ENCODE measurements at places on chromosomes 7 and 10.

DNA sequence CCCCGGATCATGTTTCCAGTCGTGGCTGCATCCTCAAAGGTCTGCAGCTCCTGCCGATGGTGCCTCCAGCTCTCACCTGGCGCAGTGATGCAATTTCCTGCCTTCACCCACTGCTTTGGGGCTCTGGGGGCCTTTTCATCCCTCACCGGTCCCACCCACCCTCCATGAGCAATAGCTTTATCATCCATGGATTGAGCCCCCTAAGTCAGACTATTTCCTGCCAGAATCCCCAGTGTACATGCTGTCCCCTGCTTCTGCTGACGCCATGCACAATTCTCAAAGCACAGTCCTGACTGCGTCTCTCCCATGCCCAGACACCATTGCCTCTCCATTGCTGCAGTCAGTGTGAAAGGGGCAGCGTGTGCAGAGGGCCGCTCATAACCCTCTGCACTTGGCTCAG lies 49.7 kb downstream of the FAM241B start:
- DNase-seq: no peak

GRCh38 chr10:43866712-43867111 lies 218.0 kb upstream of the ZNF32 start:
- DNase-seq: no peak

DNA sequence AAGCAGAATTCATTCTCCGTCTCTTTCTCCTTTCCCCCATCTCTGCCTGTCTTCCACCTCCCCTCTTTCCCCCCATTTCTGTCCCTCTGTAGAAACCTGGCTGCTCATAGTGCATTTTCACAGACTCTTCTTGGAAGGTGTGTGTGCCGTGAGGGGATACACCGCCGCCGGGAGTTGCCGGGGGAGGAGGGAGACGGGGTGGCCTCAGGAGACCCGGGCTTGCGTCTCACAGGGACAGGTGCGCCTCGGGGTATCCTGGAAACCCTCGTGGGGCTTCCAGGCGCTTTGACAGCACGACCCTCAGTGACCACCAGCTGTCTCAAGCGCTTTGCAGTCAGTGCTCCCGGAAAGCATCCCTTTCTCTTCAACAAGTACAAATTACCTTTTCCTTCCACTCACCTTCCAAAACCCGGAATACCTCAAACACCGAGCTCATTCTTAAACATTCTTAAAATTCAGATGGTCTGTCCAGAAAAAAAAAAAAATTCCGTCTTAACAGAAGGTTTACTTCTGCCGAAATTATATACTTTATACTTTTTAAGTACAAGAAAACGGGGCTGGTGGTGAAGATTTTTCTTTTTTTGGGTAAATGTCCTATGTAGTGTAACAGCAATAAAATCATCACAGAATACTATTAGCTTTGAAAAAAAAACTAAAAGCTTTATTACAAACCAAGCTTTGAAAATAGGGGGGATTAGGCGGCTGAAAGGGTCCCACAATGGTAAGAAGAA lies 8.2 kb downstream of the EMX2 start:
- no peak for DNase-seq

- DNase-seq: no peak
Measured at GRCh38 chr10:107616463-107617410, 452.2 kb upstream of the SORCS1 start.

GRCh38 chr7:17878627-17879026 lies 61.7 kb downstream of the SNX13 start:
- DNase-seq: no peak

- DNase-seq: no peak
Measured at GRCh38 chr7:78594156-78594555, 795.6 kb downstream of the PHTF2 start.

DNA sequence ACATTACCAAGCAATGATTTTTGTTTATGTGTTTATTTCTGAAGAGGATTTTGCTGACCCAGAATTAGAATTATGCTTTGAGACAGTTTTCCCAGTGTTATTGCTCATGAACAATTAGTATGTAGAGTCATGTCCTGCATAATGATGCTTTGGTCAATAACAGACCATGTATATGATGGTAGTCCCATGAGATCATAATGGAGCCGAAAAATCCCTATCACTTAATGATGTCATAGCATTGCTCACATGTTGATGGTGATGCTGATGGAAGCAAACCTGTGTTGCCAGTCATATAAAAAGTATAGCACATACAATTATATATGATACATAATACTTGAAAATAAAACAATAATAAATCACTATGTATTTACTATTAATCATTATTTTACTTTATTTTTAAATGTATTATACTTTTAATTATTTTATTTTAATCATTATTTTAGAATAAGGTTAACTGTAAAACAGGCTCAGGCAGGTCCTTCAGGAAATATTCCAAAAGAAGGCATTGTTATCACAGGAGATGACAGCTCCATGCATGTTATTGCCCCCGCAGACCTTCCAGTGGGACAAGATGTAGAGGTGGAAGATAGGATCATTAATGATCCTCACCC lies 33.5 kb downstream of the AHR start:
- no peak for DNase-seq

DNA sequence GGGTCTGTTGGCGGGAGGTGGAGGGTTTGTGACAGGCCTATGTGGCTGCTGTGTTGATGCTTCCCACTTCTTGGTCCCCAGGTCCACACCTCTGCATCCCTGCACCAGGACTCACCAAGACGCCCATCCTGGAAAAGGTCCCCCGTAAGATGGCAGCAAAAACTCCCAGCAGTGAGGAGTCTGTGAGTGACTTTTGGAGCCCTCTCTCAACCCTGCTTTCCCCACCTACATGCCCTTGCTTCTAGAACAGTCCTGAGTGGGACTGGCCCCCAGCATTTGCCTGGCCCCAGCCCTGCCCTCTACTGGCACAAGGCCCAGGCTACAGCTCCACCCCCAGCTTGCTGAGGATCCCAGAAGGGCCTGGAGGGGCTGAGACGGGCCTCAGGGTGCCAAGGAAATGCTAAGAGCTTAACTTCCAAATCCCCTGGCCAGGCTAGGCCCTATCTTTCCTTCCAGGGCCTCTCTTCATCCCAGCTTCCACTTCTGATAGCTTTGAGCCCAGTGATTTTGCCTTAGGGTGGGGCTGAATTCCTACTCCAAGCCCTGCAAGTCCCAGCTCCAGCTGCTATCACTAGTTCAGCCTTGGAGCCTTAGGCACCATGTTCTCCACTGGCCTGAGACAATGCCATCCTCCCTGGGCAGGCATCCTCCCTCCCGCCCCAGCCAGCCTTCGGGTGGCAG lies 2.7 kb downstream of the CHAT start:
- DNase-seq: no peak

DNA sequence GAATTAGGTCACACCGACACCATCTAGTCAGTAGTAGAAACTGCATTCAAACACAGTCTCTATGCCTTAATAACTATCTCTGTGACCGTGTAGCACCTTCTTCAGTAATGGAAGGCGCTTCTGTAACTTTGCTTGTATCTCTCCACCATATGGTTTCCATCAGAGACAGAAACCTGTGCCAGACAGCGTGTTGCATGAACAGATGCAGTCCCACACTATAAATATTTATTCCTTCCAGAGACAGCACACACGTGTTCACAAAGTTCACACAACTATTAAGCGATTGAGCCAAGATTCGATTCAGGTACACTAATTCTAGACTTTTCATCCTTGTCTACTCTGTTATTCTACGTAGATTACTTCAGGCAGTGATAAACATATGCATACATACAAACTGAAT lies 873.9 kb upstream of the MBL2 start:
- DNase-seq: no peak

DNA sequence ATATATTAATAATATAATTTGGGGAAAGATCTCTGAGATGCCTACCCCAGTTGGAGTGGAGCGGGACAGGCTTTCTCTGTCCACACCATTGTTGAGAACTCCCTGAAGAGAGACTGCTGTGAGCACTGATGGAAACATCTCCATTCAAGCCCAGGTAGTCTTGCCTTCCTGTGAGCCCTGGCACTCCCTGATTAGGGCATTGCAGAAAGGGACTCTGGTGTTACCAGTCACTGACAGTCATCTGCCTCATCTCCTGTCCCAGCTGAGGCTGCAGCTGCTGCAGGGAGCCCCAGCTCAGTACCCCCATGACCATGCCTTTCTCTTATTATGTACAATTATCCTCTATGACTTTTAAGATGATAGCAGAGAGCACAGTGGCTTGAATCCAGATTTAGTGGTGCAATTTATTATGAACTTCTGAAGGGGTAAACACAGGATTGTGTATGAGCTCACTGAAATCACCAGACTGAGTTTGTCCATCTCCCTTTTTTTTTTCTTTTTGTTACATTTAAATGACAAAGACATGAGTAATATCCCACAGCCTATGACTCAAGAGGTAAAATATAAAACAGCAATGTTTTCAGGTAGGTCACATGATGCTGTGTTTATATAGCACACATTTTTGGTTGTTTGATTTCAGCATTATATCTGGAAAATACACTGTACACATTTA lies 236.9 kb downstream of the SLC25A13 start:
- DNase-seq: no peak

DNA sequence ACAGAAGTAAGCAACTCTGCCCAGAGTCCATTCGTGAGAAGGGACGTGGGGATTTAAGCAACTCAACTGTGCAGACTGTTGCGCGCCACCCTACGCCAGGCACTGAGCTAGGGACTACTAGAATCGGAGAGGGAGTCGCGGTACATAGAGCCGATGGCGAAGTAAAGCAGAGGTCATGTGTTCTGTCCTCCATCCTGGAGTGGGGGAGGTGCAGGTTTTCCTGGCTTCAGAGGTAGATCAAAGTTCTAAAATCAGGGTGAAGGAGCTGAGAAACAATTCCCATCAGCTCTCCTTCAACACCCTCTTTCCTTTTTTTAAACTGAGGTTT lies 23.2 kb downstream of the SLC35G1 start:
- DNase-seq: no peak

- no peak for DNase-seq
Measured at GRCh38 chr7:21504021-21504420, 38.8 kb upstream of the DNAH11 start.

DNA sequence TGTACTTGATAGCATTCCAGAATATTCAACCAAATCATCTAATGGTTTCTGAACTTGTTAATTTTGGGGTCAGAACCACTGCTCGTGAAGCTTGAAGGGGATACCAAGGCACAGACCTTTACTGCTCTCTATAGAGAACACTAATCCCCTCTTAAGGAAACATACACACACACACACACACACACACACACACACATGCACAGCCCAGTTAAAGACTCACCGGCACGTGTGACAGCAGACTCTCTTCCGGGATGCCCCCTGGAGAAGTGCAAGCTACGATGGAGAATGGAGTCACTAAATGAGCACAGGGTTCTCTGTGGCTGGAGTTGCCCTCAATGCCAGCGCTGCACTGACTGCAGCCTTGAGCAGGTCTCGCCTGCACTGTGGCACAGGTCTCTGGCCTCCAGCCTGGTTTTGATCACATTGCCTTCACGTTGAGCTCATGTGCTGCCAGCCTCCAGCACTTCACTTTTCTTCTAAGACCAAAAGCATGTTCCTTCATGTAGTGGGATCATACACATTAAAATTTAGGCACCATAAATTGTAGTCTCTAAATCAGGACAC lies 300.8 kb downstream of the POM121L12 start:
- DNase-seq: no peak

- DNase-seq: no peak
Measured at GRCh38 chr7:3494947-3495346, 193.9 kb downstream of the SDK1 start.

DNA sequence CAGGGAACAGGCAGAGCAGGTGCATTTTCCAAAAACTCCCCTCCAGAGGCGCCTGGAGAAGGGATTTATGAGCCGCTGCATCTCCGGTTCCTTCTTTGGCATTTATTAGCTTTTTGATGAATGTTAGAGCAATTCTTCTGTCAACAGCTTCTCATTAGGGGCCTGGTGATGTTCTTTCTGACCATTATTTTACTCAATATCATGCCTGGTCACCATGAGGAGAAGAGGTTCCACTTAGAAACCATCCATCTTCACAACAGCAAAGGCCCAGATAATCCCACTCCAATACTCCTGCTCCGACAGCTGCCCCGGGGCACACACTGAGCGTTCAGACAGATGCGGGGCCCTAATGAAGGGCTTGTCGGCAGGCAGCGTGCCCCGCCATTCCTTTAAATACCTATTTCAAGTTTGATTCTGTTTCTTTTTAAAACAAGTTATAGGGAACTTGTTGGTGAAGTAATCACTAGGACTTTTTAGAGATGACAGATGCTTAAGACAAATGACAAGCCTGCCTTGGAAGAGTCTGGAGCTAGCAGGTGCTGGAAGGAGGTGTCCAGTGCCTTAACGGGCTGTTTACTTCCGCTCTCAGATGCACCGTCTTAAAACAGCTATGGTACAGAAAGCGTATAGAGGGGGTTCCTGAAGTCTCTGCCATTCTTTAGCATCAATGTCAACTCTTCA lies 31.7 kb downstream of the ECHDC3 start:
- no peak for DNase-seq

GRCh38 chr10:133125901-133126300 lies 34.1 kb upstream of the KNDC1 start:
- DNase-seq: no peak

- DNase-seq: no peak
Measured at GRCh38 chr7:103106005-103106702, 31.2 kb downstream of the ARMC10 start.

GRCh38 chr7:50206453-50207250 lies 97.9 kb upstream of the IKZF1 start:
- DNase-seq: peak; percentile 93

DNA sequence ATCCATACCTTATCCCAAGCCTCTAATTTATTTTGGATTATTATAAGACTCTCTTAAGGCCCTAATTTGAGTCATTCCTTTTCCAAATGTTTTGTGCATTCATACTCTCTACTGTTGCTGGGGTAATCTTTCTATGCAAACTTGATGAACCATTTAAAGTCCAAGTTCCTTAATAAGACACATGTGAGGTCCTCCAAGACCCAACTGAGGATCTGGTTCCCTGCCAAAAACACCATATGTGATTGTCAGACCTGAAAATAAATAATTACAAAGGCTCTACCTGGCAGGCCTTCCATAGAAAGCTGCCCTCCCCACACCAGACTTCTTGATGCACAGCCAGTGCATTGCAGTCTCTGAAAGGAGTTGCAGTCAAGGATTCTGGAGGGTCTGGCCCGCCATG lies 257.9 kb upstream of the AKR1E2 start:
- no peak for DNase-seq

DNA sequence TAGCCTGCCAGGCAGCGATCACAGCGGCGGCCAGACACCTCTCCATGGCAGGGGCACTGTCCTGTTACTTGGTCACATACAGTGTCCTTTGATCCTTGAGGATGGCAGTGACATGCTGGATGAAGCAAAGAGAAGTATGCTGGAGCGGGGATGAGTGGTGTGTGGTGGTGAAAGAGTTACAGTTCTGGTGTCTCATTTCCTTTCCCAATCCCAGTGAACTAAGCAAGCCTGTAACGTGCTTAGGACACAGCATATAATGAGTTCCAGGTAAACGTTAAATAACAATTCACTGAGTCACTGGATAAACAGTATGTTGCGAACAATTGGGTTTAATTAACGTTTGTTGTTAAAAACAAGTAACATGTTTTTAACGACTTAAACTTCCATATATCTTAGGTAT lies 63.5 kb upstream of the LAMB1 start:
- no peak for DNase-seq

Data from CD4-positive, alpha-beta T cell treated with Interleukin-6 for 4 hours (primary cell).